ENCODE measurements at places on chromosomes 1 and 21.

DNA sequence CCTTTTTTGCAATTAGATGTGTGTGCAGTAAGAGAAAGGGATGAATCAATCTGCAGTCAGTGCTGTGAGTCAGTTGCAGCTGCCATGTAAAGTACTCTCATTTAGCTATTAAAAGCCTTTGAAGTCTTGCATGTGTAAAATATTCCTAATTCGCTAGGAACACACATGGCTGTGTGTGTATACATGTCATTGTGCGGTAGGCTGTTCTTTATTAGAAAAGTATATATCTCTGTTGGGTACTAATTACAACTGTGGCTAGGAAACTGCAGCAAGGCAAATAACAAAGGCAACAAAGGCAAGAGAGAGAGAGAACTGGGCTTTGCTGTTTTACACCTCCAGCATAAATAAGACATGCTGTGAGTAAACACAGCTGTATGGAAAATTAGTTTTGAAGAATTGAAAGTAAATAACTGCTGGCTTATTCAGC lies 41.7 kb downstream of the EPB41 start:
- DNase-seq, result no peak

GRCh38 chr21:35484032-35484431 lies 434.9 kb upstream of the RUNX1 start:
- DNase-seq, result no peak

GRCh38 chr1:211609120-211610024 lies 30.4 kb upstream of the SLC30A1 start:
- DNase-seq, result no peak

DNA sequence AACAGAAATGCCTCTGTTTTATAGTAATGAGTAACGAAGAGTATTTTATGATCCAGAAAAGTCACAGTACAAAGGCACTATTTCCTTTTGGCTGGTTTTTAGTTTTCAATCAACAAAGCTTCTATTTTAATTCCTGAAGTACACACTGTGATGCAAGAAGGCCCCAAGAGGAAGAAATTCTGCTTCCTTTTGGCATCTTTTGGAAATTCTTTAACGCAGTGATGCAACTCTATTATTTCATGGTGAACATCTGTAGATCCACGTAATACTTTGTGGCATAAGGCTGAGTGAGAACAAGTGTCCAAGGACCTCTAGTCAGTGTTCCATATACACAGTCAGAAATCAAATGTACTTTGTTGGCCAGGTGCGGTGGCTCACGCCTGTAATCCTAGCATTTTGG lies 137.5 kb downstream of the TGFB2 start:
- DNase-seq, result peak; percentile 85

DNA sequence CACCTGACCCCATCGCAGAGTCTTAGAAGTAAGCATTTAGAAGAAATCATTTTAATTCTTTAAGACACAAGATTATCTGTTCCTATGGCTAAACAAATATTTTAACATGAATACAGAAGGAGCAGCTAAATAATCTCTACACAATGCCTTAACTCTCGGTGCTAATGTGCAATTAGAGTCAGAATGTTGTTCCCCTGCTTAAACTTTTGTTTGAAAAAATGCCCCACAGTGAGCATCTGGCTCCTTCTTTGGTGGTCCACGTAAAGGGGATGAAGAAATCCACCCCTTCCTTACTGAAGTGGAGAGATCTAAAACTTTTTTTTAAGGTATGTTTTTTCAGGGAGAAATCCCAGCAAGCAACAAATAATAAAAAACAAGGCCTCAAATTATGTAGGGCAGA lies 55.2 kb downstream of the SLC45A1 start:
- DNase-seq, result no peak

DNA sequence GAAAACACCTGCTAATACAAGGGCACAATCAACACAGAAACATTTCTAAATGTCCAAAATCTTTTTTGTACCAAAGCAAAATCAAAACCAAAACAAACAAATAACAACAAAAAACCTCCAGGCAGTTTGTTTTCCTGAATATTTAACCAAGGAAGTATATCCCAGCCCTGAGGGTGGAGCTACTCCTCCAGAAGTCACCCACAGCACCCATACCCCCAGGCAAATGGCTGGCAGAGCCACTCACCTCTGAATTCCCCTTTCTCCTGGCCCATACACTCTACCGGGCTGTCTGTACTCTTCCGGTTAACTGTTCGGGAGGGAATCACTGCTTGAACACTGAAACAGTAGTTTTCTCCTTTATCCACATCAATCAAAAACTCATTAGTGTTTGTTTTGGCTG lies 9.5 kb downstream of the F3 start:
- DNase-seq, result no peak

GRCh38 chr1:11761988-11762406 lies at the start of gene C1orf167:
TSS of gene C1orf167 (plus strand) at chr1:11762193. CDS start at chr1:11764401, 2,208 bp downstream.
- no peak for DNase-seq

- no peak for DNase-seq
These were observed 22.1 kb downstream of the PLEKHA6 start for GRCh38 chr1:204337583-204337982.

DNA sequence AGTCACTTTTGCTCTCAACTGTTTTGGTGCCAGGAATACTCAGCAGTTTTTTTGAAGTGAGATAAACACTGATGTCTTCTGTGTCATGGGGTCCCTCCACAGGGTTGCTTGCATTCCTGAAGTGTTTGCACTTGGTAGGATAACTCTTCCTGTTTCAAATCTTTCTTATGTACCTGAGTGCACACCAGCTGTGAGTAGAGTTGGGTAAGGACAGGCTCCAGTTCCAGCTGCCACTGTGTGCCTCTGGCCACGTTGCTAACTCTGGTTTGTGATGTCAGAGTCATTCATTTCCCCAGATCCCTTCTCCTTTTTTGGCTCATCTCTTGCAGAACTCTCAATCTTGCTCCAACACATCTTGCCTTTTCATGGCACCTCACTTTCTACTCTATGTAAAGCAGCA lies 356.3 kb upstream of the B3GALT2 start:
- no peak for DNase-seq

GRCh38 chr21:38355992-38356781 lies 99.4 kb downstream of the KCNJ15 start:
- peak; percentile 35 for DNase-seq

- no peak for DNase-seq
These were observed 6.7 kb downstream of the ZNF648 start for GRCh38 chr1:182054698-182055326.

DNA sequence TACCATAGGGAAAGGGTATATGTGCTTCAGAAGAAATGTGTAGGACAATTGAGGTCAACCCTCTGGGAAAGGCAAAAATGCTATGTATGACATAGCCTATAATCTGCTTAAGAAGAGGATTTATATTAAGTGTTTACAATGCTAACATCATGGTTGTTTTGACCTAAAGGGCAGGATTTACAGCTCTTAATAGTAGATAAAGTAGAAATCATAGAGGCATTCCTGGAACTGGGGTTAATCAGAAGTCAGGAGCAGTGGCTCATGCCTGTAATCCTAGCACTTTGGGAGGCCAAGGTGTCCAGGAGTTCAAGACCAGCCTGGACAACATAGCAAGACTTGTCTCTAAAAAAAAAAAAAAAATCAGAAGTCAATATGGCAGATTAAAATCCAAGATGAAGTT lies 8.7 kb upstream of the RPL11 start:
- DNase-seq, result no peak
